Cardiac muscle cell (in vitro differentiated cells and primary cell): ENCODE measurements at places on chromosomes 12 and 14. TPM values are rescaled to one million over a fixed set of nuclear protein-coding genes. Genes with fewer than 3 reads are reported as not detected.

Gene LGMN
- 205 and 275 TPM in 2 replicates for polyA plus RNA-seq

Gene TMEM233
- not detected in 2 replicates for polyA plus RNA-seq

Gene TAS2R30
- polyA plus RNA-seq = 0.17 TPM in 1 of 2 replicates, not detected in the other

Gene LYZ
- 0.35 TPM in 1 of 2 replicates, not detected in the other for polyA plus RNA-seq

Gene RTL1
- 0.02 TPM in 1 of 2 replicates, not detected in the other for polyA plus RNA-seq

Gene FOXA1
- 0.06 TPM in 1 of 2 replicates, not detected in the other for polyA plus RNA-seq

Gene KRT85
- not detected in 2 replicates for polyA plus RNA-seq

Gene RFLNA
- polyA plus RNA-seq = 1.8 and 4.7 TPM in 2 replicates

Gene USP44
- polyA plus RNA-seq = 1.2 and 2.1 TPM in 2 replicates

Gene YY1
- 27.0 and 28.6 TPM in 2 replicates for polyA plus RNA-seq

Gene KRT73
- polyA plus RNA-seq = not detected in 2 replicates

Gene SDS
- not detected in 2 replicates for polyA plus RNA-seq

Gene P2RX7
- 0.65 and 0.79 TPM in 2 replicates for polyA plus RNA-seq

Gene ORAI1
- polyA plus RNA-seq = 63.4 and 72.2 TPM in 2 replicates

Gene SIRT4
- 6.7 and 15.8 TPM in 2 replicates for polyA plus RNA-seq

Gene FAM181A
- 0.16 TPM in 1 of 2 replicates, not detected in the other for polyA plus RNA-seq

Gene LMO3
- polyA plus RNA-seq = 12.2 and 37.6 TPM in 2 replicates

Gene STAB2
- polyA plus RNA-seq = not detected in 2 replicates

Gene CLEC9A
- polyA plus RNA-seq = not detected in 2 replicates

Gene PLEKHH1
- 15.0 and 18.0 TPM in 2 replicates for polyA plus RNA-seq

Gene SLC17A8
- polyA plus RNA-seq = not detected in 2 replicates

Gene GYS2
- not detected in 2 replicates for polyA plus RNA-seq

- DNase-seq = no peak
These were observed 35.5 kb downstream of the TMBIM6 start for GRCh38 chr12:49776858-49777257.

GRCh38 chr12:9364224-9365176 lies 156.3 kb upstream of the PZP start:
- no peak for DNase-seq

- DNase-seq = peak; percentile 2
These were observed 5.9 kb downstream of the SEC23A start for GRCh38 chr14:39097159-39097558.

GRCh38 chr12:43835264-43835655 lies 621 bp upstream of the TMEM117 start:
- no peak for DNase-seq

GRCh38 chr12:13211859-13212664 lies 15.5 kb downstream of the EMP1 start:
- DNase-seq = peak; percentile 74

GRCh38 chr14:32382704-32383103 lies 53.6 kb downstream of the AKAP6 start:
- peak; percentile 45 for DNase-seq

GRCh38 chr12:94078138-94078723 lies 70.1 kb upstream of the PLXNC1 start:
- DNase-seq = no peak

- DNase-seq = peak; percentile 30
These were observed 50.4 kb downstream of the DYRK2 start for GRCh38 chr12:67698672-67699581.

GRCh38 chr12:47391566-47391965 lies 311.8 kb upstream of the AMIGO2 start:
- no peak for DNase-seq

DNA sequence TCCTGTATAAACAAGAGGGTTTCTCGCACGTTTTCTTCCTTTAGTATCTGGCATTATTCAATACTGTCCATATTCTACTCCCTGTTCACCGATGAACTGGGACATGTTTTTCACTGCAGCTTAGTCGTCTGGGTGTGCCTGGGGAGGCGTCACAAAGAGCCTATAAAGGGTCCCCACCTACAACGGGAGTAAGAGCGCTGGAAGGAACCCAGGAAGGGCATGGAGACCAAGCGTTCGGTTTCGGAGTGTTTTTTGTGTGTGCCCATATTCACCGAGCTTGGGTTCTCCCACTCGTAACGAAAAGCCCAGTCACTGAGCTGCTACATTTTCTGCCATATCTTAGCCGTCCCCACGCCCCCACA lies 592 bp upstream of the USP15 start:
- no peak for DNase-seq

- DNase-seq = no peak
These were observed 386 bp downstream of the HDAC7 start for GRCh38 chr12:47819138-47819895.

DNA sequence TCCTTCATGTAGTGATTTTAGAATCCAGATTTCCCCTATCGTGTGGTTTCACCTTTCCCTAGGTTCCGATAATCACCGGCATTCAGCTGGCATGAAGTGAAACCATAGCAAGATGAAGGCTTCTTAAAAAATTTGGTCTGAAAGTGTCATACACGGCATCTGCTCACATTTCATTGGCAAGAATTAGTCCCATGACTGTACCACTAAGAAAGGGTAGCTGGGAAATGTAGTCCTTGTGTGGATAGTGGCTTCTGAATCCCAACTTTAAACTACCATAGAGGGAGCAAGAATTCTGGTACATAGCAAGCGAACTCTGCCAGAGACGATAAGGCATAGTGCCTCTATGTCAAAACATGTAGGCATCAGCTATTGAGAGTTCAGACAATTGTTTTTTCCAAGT lies 360.1 kb upstream of the TBX3 start:
- no peak for DNase-seq

DNA sequence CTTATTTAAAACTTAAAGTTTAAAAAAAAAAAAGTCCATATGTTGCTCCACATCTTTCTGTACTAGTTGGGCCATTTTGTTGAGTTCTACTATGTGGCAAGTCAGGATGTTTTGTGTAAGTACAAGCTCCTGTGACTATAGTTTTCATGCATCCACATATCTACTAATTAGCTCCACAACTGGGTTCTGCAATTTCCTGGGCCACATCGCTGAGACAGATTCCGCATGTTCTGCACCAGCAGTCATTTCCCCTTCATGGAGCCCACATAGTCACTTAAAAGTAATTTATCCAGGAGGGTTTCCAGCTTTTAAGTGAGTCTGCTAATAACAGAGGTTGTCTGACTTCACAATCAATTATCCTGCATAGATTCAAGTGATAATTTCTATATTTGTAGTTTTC lies 461.4 kb downstream of the ZFP36L1 start:
- no peak for DNase-seq

- no peak for DNase-seq
These were observed 155.5 kb upstream of the NTF3 start for GRCh38 chr12:5276327-5276880.

DNA sequence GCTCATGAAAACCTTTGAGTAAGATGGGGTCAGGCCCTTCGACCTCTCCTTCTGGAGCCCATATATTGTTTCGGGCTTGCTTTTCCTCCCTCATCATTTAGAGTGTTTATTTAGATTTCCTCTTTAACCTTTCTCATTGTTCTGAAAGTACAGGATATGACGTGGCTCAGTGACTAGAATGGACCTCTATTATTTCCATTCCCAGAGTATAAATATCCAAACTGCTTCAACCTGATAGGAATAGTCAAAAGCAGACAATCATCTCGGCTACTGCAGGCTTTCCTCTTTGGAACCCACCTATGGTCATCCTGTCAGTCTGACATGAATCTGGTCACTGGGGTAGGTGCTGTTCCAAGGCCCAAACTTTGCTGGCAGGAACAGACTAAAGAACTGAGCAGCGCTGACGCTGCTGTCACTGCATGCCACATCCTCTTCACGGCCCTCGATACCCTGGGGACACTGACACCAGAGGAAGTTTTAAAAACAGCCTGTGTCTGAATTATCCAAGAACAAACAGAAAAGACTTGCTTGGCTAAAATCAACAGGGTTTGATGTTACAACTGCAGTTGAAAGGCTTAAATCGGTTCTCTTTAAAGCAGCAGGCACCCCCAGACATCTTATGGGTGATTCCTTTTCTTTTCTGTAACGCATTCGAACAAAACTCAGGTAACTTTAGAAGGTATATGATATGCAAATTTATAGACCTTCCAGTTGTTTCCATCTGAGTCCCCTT lies 5.0 kb upstream of the DDX47 start:
- DNase-seq = no peak

DNA sequence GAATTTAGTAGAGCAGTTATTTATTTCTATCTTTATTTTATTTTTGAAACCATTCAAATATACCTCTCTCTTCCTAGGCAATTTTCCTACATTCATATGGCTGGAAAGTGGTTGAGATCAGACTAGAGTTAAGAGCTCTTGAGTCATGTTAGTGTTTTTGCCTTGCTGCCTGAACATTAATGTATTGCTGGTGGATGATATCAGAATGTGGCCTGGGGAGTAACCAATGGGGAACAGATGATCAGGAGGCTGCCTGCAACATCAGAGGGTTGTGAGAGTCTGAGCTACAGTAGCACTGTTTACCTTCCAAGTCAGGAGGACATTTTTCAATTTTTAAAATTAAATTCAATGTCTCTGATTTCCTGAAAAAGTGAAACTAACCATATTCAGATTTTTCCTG lies 166.3 kb upstream of the TRHDE start:
- no peak for DNase-seq

DNA sequence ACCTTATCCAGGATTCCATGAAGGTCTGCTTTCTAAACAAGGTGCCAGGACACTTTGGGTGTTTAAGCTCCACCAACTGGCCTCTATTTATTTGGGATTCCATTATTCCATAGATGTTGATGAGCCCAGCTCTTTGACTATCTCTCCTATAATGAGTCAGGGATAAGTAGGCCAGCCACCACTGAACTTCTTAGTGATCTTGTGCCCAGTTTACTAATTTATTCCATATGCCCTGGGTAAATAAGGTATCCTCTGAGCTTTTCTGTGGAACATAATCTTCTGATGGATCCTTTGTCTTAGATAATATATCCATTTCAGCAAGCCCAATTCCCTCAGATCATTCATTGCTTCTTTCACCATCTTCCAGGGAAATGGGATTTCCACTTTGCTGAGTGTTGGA lies 535.0 kb downstream of the FOXG1 start:
- DNase-seq = no peak

GRCh38 chr12:32110942-32111341 lies 4.3 kb downstream of the BICD1 start:
- no peak for DNase-seq

GRCh38 chr12:62760779-62761178 lies 174.2 kb downstream of the PPM1H start:
- DNase-seq = peak; percentile 56

DNA sequence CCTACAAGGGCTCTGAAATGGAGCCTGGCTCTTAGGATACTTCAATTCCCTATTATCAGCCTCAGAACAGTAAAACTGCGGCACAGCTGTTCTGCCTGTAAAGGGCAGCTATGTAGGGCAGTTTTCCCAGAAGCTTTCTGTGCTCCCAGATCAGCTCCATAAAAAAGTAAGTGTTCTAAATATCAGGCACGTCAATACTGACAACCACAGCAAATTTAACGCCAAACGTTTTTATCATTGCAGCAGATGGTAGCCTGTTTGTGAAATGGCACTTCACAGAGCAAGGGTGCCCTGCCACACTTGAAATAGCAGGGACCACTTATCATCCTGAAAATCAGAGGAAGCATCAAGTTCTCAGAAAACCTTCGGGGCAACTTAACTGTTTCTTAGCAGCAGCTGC lies 54.8 kb upstream of the PTHLH start:
- peak; percentile 9 for DNase-seq

GRCh38 chr14:49427117-49427516 lies 159.1 kb downstream of the RPS29 start:
- no peak for DNase-seq

DNA sequence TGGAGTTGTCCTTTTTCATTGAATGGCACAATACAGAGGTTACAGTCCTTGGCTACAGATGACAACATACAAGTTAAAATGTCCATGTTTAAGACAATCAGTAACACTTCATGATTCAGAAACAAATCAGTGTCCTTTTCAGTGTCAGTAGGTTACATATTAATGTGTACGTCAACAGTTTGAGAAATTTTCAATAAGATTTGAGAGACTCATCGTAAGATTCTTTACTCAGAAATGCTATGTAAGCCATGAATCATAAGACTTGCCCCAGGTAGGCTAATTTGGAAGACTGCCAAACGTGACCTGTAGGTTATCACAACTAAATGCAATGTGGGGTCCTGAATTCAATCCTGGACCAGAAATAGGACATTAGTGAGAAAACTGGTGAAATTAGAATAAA lies 3.5 kb downstream of the RDH12 start:
- DNase-seq = no peak

- DNase-seq = peak; percentile 91
These were observed 229.8 kb upstream of the LRIG3 start for GRCh38 chr12:59149995-59150642.

GRCh38 chr12:28611115-28611435 lies 420.8 kb downstream of the CCDC91 start:
- DNase-seq = peak; percentile 94

GRCh38 chr12:24404086-24404815 lies 454.8 kb upstream of the SOX5 start:
- peak; percentile 14 for DNase-seq

DNA sequence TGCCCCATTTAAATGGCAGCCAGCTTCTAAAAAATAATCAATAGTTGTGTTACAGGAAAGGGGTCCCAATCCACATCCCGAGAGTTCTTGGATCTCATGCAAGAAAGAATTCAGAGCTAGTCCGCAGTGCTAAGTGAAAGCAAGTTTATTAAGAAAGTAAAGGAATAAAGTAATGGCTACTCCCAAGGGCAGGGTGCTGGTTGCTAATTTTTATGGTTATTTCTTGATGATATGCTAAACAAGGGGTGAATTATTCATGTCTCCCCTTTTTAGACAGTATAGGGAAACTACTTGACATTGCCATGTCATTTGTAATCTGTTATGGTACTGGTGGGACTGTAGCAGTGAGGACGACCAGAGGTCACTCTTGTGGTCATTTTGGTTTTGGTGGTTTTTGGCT lies 591.3 kb downstream of the LRFN5 start:
- no peak for DNase-seq

- no peak for DNase-seq
These were observed 3.2 kb downstream of the DGLUCY start for GRCh38 chr14:91116913-91117588.

DNA sequence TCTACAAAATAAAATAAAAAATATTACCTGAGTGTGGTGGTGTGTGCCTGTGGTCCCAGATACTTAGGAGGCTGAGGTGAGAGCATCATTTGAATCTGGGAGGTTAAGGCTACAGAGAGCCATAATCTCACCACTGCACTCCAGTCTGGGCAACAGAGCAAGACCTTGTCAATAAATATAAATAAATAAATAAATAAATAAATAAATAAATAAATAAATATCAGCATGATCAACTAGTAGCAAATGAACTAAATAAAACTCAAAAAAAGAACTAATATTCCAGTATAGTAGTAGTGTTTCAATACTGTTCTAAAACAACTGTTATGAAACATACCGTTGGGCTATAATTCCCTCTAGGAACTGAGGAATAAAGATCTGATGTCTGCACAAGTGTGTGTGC lies 74.4 kb downstream of the C12orf42 start:
- no peak for DNase-seq

DNA sequence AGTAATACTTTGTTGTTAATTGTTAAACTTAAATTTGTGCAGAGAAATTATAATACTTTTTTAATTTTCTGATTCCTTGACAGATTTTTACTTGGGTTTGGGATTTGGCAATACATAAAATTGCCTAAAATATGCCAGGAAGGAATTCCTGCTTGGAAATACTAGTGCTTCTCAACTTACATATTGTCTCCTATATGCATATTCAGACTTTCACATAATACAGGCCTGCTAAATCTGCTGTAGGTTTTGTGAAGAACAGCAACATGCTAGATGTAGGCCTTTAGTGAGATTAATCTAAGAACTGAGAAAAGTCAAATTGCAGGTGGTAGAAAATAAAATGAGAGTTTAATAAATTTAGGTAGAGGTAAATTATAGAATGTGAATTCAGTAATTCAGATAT lies 468.5 kb upstream of the MIS18BP1 start:
- no peak for DNase-seq
